ENCODE measurements at places on chromosomes 7 and 10.

- no peak for DNase-seq
Observed at GRCh38 chr10:114915294-114915693, 22.7 kb upstream of the TRUB1 start.

DNA sequence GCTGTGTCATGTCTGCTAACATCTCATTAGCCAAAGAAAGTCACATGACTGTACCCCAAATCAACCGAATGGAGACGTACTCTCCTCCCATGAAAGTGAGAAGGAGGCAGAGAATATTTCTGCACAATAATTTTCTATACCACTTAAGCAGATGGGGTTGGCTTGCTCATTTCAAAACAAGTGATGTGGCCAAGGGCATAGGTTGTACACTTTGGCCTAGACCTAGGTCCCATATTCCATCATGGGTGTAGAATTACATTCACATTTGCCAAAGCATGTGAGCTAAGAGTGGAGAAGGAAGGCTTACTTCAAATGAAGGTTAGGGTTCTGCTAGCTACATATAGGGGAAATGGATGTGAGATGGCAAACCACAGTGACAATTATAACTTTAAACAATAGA is 83.0 kb downstream of the ZNF365 start:
- no peak for DNase-seq

DNA sequence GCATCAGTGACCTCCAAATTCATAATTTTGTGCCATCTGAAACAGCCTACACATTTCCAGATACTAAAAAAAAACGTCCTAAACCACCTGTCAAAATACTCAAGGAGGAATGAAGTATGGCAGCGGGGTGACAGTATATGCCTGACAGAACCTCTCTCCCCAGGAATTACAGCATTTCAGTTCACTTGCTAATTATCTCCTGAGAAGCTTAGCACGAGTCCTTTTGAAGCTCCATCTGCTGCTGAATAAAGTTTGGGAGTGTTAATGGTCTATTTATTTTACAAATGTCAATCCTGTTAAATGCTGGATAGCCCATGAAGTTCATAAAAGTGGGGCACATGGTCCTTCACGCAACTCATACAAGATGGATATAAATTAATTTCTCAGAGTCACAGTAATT is 29.4 kb upstream of the ANLN start:
- no peak for DNase-seq

- no peak for DNase-seq
Observed at GRCh38 chr7:90188281-90188680, 23.3 kb upstream of the STEAP2 start.

- no peak for DNase-seq
Observed at GRCh38 chr10:68594405-68594804, 34.3 kb downstream of the TET1 start.

- DNase-seq: no peak
Observed at GRCh38 chr7:137434946-137435345, 91.4 kb upstream of the PTN start.

GRCh38 chr10:1594372-1595241 is 142.7 kb downstream of the ADARB2 start:
- DNase-seq: no peak

- DNase-seq: no peak
Observed at GRCh38 chr7:134182078-134182477, 54.9 kb downstream of the LRGUK start.

DNA sequence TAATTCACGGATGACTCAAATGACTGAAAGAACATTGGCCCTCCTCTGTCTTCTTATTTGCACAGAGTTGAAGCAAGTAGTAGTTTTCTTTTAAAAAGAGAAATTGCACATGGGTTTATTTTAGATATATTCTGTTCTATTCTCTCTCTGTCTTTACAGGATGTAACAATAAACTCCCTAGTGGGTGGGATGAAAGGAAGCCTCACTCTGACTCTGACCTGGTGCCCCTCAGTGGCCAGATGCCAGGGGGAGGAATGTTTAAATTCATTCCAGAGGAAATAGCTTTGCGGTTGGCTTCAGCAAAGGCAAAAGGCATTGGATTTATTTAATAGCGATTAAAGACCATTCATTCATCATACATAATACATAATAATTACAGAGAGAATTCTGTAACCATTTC is 156.4 kb upstream of the MTPN start:
- DNase-seq: no peak

DNA sequence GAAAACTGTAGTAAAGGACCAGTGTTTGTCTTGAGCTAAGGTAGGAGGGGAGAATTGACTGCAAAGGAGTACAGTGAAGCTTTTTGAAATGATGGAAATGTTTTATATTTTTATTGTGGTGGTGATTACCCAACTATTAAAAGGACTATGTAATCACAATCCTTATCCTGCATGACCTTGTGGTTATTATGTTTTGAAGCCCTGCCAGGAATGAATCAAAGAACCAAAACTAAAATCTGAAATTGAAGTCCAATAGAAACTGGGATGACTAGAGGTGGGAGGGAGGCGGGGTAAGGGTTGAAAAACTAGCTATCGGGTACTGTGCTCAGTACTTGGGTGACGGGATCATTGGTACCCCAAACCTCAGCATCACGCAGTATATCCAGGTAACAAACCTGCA is 8.2 kb downstream of the CCDC7 start:
- no peak for DNase-seq

- no peak for DNase-seq
Observed at GRCh38 chr7:30986738-30987137, 23.0 kb downstream of the GHRHR start.

GRCh38 chr7:2968176-2968575 is 75.5 kb downstream of the CARD11 start:
- DNase-seq: no peak

- DNase-seq: no peak
Observed at GRCh38 chr10:16995867-16996529, 133.6 kb downstream of the CUBN start.

DNA sequence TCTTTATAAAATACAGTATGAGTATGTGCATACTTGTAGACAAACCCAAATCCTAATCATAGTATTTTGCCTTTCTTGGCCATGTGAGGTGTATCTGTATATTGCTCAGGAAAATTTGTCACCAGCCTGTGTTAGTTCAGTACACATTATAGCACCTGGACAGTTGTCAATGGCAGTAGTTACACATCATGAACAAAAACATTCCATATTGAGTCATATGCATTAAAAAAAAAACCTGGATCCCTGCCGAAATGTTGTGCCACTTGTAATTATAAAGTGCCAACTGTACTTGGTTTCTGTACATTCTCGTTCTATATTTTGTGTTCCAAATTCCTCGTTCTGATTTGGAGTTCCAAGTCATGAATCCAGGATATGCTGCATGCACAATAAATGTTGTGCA is 410.4 kb downstream of the INHBA start:
- DNase-seq: no peak

DNA sequence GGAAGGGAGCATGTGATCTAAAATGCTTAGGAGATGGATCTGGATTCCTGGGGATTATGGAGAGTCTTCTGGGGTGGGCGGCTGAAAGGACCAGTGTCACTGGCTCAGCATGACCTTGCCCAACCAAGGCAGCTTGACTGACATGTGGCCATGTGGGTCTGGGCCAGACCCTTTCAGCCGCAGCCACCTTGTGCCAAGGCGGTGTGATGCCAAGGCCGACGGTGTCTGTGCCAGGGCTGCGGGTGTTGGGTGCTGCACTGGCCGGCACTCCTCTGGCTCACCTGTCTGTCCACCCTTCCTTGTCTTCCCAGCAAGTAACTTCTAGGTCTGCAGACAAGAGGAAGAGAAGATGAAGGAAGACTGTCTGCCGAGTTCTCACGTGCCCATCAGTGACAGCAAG is 8.8 kb downstream of the DEPP1 start:
- DNase-seq: no peak

GRCh38 chr7:74617180-74617744 is 40.3 kb upstream of the GTF2I start:
- no peak for DNase-seq

GRCh38 chr7:81300753-81301152 is 381.9 kb upstream of the SEMA3C start:
- no peak for DNase-seq

- peak; percentile 92 for DNase-seq
Observed at GRCh38 chr10:44952779-44953231, 6.8 kb upstream of the RASSF4 start.

- no peak for DNase-seq
Observed at GRCh38 chr10:62188021-62188616, 80.5 kb downstream of the RTKN2 start.

GRCh38 chr10:100349087-100349486 is 2.1 kb downstream of the SCD start:
- DNase-seq: no peak
